SK-N-MC (cell line): ENCODE measurements at places on chromosomes 2 and 18.

DNA sequence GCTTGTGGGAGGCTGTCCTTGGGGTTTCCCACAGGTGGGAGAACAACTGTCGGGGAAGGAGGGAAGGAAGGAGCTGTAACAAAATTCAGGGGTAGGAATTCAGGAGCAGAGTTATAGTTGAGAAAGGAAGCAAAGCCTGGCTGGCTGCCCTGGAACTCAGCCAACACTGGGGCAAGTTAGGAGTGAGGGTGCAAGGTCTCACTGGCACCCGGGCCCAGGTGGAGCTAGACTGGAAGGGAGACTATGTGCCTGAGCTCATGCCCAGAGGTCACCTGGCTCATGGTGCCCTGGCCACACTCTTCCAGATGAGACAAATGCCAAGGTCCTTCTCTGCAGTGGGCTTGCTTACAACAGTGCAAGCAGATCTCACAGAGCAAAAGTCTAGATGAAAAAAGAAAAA lies 75.6 kb upstream of the ARHGAP28 start:
- no peak for DNase-seq

DNA sequence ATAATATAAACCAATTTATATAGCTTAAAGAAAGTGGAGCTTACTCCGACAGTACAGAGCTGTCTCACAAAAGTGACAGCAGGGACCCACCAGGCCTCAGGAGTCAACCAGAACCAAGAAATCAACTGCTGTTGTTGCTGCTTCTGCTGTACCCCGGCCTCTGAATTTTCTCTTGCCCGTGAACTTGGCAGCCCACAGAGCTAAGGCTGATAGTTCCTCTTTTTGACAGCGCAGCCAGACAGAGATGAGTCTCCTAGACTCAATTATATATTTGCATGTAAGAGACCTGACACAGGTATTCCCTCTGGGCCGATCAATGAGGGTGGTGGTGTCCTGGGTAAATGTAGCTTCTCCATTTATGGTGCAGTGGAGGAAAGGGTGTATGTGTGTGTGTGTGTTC lies 109.4 kb downstream of the KCTD1 start:
- DNase-seq = no peak

- peak; percentile 24 for DNase-seq
Measured at GRCh38 chr18:54444319-54444914, 86.7 kb downstream of the C18orf54 start.

DNA sequence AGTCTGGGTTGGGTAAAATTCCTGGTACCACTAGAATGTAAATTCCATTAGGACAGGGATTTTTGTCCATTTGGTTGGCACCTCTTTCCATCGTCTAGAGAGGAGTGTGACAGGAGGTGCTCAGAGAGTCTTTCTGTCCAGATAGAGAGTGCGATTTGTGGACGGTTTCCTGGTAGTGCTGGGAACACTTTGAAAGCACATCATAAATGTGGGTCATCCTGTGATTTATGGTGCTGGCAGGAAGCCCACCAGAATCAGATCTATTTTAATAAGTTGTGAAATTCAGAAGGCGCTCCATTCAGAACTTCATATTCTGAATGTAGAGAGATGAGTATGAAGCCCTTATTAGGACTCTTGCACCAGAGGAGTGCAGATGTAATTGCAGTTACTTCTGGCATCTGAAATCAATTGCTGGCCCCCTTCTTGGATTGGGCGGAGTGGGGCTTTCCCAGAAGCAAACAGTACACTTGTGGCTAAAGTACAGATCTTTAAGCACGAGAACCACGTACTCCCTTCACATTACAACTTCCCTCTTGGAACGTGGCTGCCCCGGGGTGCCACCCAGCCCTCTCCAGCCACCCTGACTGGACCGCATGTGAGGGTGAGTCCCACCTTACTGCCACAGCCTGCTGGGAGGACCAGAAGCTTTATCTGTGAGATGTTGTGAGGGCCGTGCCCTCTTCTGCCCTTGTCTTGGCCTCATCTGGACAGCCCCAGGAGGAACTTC lies 243.2 kb downstream of the MYO3B start:
- no peak for DNase-seq

DNA sequence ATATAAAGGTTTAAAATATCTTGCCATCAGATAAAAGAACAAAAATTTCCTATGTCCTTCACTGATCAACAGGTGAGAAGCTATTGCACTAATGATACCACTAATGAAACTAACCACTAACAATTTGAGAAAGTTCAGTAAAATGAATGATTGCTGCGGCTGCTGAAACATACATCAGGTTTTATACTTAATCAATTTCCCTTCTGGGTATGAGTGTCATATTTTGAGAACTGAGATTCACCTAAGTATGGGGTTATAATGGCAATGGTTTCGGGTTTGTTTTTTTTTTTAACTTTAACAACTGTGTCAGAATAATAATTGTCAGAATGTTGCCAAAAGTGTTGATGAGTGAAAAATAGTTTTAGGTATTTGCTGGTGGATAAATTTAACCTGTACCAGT lies 151.3 kb upstream of the SLC39A10 start:
- no peak for DNase-seq

DNA sequence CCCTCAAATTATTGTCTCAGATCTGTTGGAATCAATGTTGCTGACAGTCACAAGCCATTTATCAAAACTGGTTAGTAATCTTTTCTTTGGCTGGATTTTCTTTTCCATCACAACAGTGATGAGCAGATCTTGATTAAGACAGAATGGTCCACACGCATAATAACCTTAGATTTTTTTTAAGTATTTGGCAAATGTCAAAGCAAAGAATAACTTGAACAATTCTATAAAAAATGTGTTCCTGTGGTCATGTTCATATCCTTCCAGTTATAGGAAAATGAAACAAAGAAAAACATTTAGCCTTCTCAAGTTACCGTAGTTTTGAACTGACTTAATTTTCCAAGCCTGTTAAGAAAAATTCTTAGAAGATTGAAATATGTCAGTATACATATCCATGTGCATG lies 659.9 kb upstream of the ID2 start:
- no peak for DNase-seq

DNA sequence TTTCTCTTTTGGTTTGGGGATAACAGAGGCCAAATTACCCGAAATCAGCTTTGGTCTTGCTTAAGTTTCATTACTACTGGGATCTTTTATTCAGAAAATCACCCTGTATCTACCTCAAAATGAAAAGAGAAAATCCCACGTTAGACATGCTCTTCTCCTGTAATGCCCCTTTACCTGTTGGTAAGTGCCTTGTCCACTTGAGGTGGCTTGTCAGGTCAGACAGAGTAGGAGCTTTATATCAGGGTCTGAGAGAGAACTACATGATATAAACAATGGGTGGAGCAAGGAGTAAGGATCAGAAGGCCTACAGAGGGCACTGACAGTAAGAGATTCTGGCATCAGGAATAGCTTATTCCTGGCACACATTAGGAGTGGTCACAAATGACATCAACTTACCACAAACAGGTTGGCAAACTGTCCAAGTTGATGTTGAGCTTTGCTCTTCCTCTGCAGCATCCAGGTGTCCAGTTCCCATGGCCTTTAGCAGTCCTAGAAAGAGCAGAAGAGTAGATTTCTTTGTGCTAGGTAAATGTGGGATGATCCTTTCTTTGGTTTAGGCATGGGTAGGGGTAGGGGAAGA lies at the start of gene REG1B:
Gene REG1B (minus strand): TSS at position 209 of the 580 bp plus-strand sequence. CDS start 381 bp downstream, outside the sequence.
- no peak for DNase-seq

- no peak for DNase-seq
Measured at GRCh38 chr18:2424420-2424819, 146.9 kb downstream of the METTL4 start.

DNA sequence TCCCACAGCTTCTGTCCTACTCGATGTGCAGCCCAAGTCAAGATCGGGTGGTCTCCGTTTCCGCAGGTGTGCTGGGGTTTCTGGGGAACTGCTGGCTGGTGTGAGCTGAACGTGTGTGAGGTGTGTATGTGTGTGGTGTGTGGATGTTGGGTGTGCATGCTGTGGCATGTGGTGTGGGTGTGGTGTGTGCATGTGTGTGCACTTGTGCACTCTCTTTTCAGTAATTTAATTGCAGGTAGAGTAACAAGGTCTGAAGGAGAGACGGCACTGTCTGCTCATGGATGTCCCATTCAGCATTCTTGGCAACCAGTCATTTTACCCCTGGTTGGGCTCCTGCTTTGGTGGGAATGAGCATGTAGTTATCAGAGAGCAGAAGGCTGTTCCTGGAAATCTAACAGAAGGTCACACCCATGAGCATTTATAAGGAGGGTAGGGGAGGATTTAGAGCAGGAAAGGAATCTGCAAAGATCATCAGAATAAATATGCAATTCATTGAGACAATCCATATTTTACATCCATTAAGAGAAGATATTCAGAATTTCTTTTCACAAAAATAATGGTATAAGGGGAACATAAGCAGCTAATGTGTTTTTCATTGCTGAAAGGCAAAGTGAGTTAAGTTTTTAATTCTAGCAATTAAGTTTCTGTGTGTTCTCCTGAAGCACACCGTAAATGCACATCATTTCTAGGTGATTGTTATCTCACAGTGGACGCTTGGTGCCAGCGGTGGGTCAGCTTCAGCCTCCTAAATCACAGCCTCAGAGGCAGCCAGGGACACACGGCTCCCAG lies 60.7 kb downstream of the ADI1 start:
- no peak for DNase-seq

DNA sequence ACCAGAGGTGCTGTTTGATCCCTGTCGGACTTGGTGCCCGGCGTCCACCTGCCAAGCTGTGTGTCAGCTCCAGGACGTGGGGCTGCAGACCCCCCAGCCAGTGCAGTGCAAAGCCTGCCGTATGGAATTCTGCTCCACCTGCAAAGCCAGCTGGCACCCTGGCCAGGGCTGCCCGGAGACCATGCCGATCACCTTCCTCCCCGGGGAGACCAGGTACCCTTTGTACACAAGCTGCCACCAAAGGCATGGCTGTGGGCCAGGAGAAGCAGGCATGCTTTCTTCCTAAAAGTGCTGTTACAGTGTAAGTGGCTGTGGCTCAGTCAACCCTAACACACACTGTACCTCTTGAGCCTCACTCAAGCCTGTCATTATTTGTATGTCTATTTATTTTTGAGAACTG lies 103.3 kb downstream of the RNF144A start:
- no peak for DNase-seq

GRCh38 chr2:63796796-63797195 lies 44.9 kb upstream of the UGP2 start:
- no peak for DNase-seq

DNA sequence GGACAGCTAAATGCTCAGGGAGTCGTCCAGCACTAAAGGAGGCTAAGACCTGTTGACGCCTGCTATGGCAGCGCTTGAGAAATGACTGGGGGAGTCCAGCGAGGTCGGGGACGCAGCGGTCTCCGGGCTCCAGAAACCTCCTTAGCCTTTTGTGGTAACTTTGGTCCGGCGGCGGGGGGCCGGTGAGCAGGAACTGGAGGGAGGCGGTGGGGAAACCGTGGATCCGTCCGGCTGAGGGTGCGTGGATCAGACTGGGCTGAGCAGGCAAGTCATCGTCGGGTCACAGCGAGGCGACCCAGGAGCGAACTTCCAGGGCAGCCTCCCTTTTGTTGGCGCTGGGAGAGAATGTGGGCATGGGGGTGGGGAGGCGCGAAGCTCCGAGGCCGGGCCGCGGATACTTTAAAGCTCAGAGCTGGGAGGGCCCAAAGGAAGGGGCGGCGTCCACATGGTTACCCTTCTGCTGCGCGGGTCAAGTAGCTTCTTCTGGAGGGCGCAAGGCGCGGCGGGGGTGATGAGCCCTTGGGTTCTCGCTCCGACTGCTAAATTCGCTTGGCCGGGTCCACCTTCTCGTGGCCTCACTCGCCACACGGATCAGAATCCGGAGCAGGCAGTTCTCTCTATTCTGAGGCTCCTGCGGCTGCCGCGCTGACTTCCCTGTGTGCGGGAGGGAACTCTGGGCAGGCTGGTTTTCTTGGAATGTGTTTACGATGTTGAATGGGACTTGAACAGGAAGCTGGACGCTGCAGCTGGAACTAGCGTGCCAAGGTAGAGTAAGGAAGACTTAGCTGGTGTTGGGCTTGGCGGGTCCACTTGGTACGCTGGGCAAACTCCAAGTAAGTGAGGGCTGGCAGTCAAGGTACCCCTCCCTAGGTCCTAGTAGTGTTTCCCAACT lies 920 bp downstream of the GULP1 start:
- DNase-seq = no peak

- DNase-seq = no peak
Measured at GRCh38 chr2:175461839-175462238, 280.3 kb upstream of the ATP5MC3 start.

DNA sequence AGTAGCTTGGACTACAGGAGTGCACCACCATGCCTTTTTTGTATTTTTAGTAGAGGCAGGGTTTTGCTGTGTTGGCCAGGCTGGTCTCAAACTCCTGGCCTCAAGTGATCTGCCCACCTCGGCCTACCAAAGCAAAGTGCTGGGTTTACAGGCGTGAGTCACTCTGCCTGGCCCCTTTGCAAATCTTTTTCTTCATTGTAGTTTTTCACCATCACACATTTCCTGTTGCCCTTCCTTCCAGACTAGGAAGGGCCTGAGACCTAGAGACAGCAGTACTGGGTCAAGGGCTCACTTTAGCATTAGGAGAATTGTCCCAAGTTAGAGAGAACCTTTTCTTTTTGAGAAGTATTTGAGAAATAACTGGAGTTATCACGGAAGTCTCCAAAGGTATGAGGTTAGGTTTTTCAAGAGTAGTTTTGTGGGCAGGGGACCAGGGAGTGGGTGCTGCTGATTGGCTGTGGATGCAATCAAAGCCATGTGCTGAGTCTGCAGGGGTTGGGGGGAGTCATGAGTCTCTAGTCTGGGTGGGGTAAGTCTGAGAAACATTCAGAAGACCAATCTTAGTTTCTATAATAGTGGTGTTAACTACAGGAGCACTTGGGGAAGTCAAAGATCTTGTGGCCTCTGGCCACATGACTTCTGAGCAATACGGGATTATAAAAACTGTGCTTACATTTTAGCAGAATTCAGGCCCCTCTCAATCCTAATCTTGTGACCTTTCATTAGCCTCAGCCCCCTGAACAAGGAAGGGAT lies 23.7 kb downstream of the B3GNT2 start:
- no peak for DNase-seq

DNA sequence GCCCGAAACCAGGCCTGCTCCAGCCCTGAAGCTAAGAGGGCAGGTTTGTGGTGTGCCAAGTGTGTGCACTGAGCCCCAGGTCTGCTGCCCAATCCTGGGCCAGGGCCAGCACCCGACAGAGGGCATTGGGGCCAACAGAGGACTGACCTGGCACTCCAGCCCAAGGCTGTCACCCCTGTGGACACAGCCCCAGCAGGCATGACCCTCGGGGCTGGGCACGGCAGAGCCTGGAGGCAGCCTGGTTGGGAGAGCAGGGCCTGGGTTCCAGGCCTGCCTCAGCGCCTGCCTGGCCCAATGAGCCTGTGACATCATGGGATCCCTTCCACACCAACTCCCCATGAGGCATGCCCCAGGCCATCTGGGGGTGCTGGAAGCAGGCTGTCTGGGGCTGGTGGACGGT lies 10.8 kb upstream of the SNED1 start:
- no peak for DNase-seq

- no peak for DNase-seq
Measured at GRCh38 chr18:32258558-32259204, 68.8 kb downstream of the MEP1B start.

GRCh38 chr2:108074946-108075345 lies 88.6 kb downstream of the SLC5A7 start:
- no peak for DNase-seq

- DNase-seq = no peak
Measured at GRCh38 chr18:22641958-22642357, 224.2 kb upstream of the CTAGE1 start.
